GM19239 (cell line): ENCODE measurements at places on chromosomes 1 and 21.
A peak's percentile ranks its signal among the peaks of the same experiment; 100 is the strongest.

DNA sequence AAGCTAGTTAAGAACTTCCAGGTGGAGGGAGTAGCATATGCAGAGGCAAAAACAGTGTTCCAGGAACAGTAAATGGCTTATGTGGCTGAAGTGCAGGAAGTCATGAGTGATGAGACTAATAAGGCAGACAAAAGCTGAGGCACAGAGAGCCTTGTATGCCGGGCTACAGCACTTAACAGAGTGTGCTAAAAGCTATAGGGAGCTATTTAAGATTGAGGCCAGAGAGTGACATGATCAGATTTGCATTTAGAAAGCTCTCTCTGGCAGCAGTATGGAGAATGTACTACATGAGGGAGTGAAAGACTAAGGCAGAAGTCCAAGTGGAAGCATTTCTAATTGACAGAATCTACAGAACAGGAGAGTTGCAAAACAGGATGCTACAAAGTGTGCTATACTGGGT lies 38.6 kb downstream of the WASF2 start:
- no peak for DNase-seq

GRCh38 chr1:230759369-230760065 lies 12.3 kb downstream of the CAPN9 start:
- no peak for DNase-seq

- peak; percentile 72 for DNase-seq
Observed at GRCh38 chr1:39995973-39996393, 41.0 kb downstream of the MFSD2A start.

DNA sequence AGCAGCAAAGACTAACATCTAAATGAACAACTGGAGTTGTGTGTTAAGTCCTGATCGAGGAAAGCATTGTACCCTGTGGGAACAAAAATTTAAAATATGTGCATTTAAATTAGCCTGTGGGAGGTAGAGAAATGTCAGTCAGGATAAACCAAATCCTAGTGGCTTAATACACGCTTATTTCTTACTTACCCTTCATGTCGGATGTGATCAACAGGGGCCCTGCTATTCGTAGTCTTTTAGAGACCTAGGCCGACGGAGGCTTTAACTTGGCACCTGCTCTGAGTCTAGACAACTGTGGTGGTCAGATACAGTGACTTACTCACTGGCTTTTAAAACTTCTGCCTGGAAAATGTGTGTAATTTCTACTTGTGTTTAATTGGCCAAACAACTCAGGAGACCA lies 10.2 kb downstream of the GSTM3 start:
- DNase-seq, result no peak

DNA sequence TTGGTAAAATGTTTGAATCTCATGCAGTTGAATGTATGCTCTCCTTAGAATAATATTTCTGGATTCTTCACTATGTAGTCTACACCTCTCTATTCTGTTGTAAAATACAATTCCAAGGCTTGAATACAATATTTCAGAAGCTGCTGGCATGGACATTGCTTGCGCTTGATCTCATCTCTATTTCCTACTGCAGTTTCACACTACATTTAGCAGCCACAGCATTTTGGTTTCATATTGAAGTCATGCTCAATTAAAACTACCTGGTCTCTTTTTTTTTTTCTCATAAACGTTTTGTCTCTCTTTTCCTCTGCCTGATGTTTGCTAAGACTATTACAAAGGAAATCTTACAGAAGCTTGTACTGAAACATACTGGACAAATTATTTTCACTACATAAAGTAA lies 631.0 kb upstream of the TMPRSS15 start:
- no peak for DNase-seq

- no peak for DNase-seq
Observed at GRCh38 chr21:26593800-26594199, 20.7 kb upstream of the CYYR1 start.

DNA sequence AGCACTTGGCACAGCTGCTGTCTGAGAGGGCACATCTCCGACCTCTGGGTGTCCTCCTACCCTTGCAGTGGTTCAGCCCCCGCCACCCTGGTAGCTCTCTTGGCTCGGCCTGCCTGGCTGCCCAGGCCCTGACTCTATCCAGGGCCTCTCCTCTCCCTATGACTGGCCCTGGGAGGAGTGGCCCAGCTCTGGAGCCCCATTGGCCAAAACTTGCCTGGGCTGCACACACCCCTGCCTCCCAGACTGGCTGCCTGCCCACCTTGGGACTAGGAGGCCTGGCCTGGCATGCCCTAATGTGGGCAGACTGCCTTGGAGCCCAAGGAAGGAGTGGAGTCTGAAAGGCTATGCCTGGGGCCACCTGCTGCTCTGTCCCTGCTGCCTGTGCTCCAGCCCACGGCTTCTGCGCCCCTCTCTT lies 33.6 kb downstream of the ACOT11 start:
- no peak for DNase-seq

- peak; percentile 77 for DNase-seq
Observed at GRCh38 chr1:27388337-27389005, 4.0 kb upstream of the GPR3 start.

GRCh38 chr1:5575396-5575940 lies 416.8 kb downstream of the NPHP4 start:
- DNase-seq, result no peak

DNA sequence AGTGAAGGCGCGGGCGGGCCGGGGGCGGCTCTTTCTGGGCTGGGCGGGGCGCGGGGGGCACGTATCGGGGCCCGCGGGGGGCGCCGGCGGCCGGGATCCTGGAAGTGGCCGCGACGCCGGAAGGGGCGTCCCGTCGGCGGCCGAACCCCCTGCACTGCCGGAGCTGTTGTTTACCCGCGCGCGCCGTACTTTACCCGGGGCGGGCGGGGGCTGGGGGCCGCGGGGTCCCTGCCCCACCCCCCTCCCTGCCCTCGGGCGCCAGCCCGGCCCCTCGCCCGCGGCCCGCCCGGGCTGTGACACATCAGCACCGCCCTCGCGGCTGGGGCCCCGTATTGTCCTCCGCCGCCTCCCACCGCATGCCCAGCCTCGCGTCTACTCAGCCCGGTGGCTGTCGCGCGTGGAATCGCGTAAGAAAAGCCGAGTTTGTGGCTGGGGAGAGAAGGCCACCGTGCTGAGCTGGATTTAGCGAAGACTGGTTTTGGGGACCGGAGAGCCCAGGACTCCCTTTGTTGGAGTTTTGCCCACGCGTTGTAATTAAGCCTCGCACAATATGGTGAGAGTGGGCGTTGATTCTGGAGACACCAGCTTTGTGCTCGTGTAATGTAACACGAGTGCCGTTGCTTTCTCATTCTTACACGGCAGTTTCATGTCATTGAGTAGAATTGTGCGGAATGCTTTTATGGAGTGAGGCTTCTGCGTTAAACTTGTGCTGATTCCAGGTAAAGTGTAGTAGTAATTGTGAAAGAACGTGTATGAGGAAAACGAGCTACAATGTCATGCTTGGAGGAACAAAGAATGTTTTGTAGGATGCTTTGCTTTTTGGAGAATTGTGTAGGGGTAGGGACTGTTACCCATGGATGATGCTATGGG lies 559 bp downstream of the BACH1 start:
- no peak for DNase-seq

GRCh38 chr1:157154940-157155514 lies 16.8 kb upstream of the ETV3 start:
- no peak for DNase-seq

DNA sequence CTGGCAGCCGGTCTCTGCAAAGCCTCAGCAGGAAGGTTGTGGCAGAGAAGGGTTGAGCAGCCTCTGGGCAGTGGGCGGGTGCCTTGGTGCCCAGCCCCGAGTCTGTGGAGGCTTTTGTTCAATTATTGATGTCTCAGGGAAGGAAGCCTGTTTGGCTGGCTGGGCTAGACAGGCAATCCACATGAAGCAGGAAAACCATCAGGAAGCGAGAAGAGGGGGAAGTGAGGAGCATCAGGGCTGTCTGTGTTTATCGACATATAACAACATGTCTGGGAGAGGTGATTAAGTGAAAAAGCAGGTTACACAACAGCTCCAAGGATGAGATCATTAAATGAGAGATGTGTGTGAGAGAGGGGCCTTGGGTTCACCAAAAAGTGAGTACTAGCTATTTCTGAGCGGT lies 105.4 kb downstream of the UBE2U start:
- DNase-seq, result no peak

- no peak for DNase-seq
Observed at GRCh38 chr1:8373581-8374241, 55.8 kb downstream of the SLC45A1 start.

DNA sequence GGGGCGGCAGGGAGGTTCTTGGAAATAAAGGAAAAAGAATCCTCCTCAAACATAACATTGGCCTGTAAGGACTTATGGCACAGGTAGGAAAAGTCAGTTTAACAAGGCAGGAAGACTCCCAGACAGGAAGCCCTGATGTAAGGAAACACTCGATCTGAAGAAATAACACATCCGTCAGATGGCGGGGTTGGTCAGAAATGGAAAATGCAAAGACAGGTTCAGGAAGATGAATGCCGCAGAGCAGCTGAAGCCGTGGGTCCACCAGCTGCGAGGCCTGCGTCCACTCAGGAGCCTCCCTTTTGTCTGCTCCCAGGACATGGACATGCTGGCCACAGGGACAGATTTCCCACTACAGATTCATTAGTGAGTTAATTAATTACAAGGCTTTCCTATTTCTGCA lies 3.8 kb downstream of the RSPH1 start:
- DNase-seq, result no peak

GRCh38 chr1:26857473-26858060 lies 5.4 kb upstream of the SFN start:
- DNase-seq, result no peak

DNA sequence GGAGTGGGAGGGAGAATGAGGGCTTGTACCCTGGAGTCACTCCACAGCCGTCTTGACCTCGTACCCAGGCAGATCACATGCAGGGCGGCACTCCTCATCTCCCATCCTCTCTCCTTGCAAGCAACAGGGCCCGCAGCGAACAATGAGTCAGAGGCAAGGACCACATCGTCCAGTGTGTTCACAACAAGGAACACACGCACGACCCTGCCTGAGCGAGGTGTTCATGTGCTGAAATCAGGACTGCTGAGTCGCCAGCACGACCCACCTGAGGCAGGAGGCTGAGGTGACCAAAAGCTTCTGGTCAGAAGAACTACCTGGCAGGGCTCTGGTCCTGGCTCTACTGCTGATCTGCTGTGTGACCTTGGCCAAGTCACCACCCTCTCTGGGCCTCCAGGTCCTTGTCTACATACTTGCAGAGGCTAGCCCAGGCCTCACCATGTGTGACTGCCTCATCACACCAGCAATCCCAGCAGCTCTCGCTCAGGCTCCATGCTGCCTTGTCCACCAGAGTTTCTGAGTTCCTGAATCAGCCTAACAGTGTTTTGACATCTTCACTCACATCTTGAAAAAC lies 78.0 kb downstream of the SSBP3 start:
- no peak for DNase-seq

DNA sequence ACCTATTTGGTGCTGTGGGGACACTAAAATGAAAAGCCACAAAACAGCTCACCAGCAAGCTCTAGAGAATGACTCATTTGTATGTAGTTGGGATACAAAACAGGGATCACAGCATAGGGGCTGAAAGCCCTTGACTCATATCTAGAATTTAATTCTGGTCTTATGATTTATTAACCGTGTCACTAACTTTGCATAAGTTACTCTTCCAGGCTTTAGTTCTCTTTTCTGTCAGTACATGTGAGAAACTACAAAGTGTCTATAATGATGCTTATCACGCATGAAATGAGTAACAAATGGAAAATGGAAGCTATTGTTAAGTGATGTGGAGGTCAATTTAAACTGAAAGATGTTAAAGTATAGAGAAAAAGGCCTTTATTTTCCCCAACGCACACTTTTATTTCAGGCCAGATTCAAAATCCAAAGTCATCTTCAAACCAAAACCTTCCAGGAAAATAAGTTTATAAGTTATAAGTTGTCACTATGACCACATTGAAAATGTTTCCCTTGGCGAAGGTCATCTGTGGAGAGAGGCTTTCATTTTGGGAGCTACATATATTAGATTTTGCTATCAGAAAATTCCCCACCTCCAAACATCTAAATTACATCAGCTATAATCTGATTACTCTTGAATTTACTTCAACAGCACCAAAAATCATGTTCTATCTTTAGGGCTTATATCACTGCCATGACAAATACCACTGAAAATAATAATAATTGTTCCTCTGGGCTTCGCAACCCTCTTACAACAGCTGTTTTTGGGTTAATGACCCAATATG lies 430.5 kb downstream of the MRPL39 start:
- no peak for DNase-seq
